ENCODE measurements at places on chromosomes 11 and 22.

DNA sequence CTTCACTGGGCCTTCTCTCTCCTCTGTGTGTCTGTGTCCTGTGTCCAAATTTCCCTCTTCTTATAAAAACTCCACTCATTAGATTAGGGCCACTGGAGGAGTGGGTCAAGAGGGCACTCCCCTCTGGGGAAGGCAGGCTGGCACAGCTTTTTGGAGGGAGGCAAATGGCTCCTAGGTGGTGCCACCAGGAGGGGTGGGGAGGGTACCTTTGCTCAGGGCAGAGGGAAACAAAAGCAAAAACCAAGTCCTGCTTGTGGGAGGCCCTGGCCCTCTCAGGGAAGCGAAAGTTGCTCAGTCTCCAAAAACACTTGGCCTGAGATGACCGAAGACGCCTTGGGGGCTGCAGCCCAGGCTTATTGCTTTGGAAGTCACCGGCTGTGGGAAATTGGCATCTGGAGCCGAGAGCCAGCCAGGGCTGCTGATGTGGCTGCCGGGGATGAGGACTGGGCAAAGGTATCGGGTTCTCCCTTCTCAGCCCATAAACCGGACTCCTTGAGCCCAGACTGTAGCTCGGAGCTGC lies 48.2 kb upstream of the ANO1 start:
- DNase-seq, result no peak

- DNase-seq, result no peak
Measured at GRCh38 chr22:37492428-37493344, 6.5 kb upstream of the MFNG start.

- no peak for DNase-seq
Measured at GRCh38 chr11:122741613-122742300, 86.2 kb downstream of the UBASH3B start.

DNA sequence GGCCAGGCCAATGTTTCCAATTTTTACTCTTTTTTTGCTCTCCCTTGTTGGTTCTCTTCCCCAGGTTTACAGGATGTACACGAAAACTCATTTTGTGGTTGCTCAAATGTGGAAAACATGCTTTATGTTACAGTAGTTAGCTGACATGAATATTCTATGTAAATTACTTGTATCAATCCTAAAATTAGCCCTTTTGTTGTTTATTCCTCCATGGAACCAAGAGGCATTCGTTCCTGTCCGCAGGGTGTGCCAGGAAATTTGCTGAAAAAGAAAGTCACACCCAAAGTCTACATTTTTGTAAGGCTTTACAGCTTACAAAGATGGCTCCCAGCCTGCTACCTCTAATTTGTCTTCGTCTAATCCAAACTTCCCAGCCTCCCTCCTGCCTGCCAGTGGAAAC lies 652.3 kb downstream of the ETS1 start:
- DNase-seq, result no peak

DNA sequence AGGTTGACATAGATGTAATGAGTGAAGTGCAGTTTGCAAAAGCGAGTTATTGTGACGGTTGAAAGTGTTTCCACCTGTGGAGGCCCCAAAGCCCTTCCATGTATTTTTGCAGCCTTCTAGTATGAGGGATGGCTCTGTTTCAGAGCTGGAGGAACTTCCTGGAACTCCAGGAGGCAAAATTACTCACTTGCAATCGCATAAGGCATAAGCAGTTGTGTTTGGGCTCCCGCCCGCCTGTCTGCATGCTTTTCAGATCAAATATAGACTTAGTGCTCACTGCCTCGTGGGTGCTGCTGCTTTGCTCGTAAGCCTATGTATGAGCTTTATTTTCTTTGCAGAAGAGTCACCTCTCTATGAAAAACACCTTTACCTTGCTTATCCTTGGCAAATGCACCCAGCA lies 146.8 kb upstream of the LARGE1 start:
- DNase-seq, result no peak

DNA sequence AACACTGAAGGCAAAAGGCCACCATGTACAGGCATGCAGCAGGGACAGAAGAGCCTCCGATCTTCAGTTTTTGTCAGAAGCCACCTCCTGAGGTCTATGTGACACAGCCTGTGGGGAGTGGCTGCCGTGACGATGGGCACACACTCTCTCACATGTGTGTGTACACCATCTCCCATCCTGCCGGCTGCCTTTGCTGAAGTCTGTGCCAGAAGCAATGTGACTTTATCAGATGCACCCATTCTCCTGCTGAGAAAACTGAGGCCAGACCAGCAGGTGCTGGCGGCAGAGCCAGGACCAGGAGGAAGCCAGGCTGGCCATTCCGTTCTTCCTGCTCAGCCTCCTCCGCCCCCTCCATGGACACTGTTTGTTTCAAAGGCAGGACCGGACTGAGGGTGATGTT lies 16.7 kb downstream of the SHANK2 start:
- no peak for DNase-seq

- DNase-seq, result no peak
Measured at GRCh38 chr11:113462830-113463229, 12.4 kb downstream of the DRD2 start.

DNA sequence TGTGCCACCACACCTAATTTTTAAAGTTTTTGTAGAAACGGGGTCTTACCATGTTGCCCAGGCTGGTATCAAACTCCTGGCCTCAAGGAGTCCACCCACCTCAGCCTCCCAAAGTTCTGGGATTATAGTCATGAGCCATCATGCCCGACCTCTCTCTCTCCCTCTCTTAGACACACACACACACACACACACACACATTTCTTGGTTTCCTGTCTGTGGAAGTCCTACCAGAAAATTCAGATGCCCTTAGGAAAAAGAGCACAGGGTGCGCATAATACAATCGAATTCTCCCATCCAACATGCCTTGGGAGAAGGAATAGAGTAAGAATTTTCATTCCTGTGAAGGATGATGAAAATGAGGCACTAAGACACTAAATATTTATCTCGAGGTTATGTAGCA lies 10.4 kb downstream of the MICAL3 start:
- no peak for DNase-seq

DNA sequence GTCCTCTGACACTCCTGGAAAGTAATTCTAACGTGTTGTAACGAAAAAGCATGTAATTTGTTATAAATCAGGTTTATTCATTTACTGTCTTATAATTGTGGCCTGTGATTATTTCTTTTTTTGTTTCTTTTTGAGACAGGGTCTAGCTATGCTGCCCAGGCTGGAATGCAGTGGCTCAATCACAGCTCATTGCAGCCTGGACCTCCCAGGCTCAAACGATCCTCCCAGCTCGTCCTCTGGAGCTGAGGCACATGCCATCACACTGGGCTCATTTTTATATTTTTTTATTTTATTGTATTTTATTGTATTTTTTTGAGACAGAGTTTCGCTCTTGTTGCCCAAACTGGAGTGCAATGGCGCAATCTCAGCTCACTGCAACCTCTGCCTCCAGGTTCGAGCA lies 15.9 kb downstream of the DENND5A start:
- DNase-seq, result no peak

- DNase-seq, result no peak
Measured at GRCh38 chr11:69771466-69771865, 3.7 kb downstream of the FGF4 start.

DNA sequence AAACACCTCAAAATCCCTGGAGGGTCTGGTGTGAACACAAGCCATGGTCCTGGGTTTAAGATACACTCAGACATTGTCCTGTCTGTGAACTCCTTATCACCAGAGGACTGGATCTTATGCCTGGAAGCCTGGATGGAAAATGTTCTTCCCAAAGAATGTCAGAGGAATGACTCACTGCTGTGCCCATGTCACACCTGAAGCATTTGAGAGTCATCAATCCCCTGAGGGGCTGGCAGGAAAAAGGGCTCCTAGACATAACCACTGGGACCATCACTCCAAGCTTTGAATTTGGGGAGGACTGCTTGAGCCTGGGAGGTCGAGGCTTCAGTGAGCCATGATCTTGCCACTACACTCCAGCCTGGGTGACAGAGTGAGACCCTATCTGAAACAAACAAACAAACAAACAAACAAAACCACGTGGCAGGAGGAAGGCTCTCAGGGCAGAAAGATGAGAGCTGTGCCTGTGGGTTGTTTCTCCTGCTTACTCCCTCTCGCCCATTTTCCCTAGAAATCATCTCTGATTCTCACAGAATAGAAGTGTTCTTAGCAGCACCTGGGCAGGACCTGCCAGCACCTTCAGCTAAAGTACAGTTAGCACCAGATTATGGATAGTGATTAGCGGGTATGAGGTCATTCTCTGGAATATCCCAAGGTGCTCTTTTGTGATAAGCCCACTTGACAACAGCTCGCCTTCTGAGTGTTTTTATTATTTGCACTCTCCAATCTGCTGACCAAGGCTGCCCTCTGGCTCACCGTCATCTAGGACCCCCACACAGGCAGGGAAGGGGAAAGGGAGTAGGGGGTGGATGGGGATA lies 11.9 kb upstream of the PRG2 start:
- no peak for DNase-seq

DNA sequence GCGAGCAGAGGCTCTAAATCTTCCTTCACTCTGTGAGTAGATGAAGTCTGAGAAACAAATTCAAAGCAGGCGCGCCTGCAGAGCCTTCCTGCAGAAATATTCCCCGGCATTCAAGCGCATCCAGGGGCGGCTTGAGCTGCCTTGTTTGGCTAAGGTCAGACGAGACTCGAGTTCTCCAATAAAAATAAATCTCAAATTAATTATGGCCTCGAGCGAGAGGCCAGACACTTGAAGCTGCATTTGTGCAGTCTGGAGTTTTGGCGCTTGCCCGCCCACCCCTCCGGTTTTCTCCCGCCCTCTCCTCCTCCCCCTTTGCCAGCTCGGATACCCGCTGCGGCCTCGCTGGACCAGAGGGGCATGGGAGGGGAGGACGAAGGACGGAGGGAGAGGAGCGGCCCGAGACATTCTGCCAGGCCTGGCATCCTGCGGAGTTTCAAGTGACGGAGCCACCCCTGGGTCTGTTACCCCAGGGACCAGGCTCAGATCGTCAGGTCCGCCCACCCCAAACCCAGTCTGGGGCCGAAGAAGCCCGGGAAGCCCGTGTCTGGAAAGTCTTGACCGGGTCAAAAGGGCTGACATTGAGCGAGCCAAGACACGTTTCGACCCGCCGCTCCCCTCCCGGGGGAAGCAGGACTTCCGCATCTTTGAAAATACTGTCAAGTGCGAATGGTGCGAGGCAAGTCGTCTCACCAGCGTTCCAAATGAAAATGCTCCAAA lies 3.8 kb upstream of the FLI1 start:
- no peak for DNase-seq

GRCh38 chr11:24623121-24623520 lies 126.3 kb downstream of the LUZP2 start:
- no peak for DNase-seq

GRCh38 chr11:114130115-114130576 lies 70.6 kb downstream of the ZBTB16 start:
- DNase-seq, result no peak

DNA sequence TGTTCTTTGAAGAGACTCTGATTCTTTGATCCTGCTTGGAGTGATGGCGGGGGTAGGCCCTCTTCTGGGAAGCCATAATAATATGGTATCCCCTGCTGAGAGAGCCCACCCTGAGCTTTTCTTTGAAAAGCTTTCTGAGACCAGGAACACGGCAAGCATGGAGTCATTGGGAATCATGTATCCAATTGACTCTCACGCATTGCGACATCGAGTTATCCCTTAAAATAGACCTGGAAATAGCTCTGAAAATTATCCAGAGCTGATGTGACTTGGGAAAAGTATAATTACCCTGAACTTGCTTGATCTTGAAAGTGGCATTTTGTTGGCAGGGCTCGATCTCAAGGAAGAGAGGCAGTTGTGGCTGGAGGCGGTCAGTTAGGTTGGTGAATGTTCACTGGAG lies 36.8 kb upstream of the MPEG1 start:
- no peak for DNase-seq

GRCh38 chr11:128629516-128630106 lies 42.3 kb upstream of the ETS1 start:
- no peak for DNase-seq

GRCh38 chr22:44550711-44551491 lies 52.9 kb upstream of the RTL6 start:
- DNase-seq, result no peak

DNA sequence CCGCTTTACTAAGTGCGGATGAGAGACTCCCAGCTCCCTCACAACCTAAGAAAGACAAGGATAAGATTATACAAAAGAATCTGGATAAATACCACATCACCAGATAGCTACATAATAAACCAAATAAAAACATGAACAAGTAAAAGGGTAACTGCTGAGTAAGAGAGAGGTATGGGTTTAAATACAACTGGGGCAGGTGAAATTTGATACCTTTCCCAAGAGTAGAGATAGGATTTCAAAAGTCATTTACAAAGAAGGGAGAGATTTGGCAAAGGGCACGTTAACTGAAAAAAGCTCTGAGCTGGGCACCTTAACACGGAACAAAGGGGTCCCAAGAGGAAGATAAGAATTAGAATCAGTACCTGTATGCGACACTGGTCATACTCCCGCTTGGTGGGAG lies 1.7 kb downstream of the UBXN1 start:
- no peak for DNase-seq

GRCh38 chr22:29269731-29270474 lies 1.8 kb downstream of the EWSR1 start:
- DNase-seq, result no peak

GRCh38 chr11:110355011-110355744 lies 58.8 kb upstream of the RDX start:
- no peak for DNase-seq

GRCh38 chr11:88188251-88188931 lies 13.1 kb upstream of the RAB38 start:
- no peak for DNase-seq

GRCh38 chr22:26718905-26719304 lies 61.5 kb downstream of the MIAT start:
- DNase-seq, result no peak

- no peak for DNase-seq
Measured at GRCh38 chr11:65588199-65589054, 7.2 kb downstream of the KCNK7 start.

- DNase-seq, result no peak
Measured at GRCh38 chr11:119593346-119593745, 135.7 kb downstream of the NECTIN1 start.

GRCh38 chr22:36162127-36163034 lies 1.8 kb upstream of the APOL3 start:
- DNase-seq, result no peak

DNA sequence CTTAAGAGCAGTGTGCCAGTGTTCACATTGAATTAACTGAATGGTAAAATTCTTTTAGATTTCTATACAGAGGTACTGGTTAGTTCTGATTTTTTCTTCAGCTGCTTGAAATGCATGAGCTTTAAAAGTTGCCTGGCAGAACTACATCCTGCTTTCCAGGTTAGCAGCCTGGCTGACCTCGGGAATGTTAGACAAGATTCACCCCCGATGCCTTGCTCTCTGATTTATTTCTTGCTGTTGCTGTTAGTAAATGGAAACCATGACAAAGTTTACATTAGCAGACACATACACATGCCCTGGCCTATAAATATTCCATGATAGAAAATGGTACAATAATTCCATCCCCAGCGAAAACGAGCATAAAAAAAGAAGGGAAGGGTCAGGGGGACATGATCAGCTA lies 47.0 kb downstream of the WT1 start:
- DNase-seq, result no peak

DNA sequence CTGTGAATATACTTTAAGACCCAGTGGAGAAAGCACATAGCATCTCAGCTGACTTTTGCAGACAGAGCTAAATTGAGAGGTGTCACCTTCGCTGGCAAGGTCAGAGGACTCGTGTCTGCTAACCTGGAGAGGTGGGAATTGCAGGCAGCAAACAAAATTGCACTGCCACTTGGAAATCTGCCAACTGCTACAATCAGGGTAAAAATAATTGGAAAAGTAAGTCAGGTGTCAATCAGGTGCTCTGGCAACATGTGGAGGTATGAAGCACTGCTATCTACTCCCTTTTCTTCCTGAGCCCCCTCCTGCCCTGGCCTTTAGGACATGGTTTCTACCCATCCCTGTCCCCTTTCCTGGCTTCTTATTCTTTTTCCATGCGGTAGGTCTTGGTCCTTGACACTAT lies 24.1 kb upstream of the LRRC55 start:
- no peak for DNase-seq
